NCI-H2171 (cell line): ENCODE measurements at places on chromosomes 5 and 9.

DNA sequence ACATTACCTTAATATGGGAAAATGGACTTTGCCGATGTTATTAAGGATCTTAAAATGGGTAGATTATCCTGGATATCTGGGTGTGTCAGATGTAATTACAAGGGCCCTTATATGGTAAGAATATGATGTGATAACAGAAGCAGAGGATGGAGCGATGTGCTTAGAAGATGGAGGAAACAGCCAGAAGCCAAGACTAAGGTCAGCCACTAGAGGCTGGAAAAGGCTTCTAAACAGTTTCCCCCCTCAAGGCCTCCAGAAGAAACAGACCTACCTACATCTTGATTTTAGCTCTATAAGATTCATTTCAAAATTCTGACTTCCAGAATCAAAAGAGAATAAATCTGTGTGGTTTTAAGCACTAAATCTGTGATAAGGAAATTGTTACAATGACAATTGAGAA lies 131.9 kb downstream of the CAAP1 start:
- no peak for DNase-seq

DNA sequence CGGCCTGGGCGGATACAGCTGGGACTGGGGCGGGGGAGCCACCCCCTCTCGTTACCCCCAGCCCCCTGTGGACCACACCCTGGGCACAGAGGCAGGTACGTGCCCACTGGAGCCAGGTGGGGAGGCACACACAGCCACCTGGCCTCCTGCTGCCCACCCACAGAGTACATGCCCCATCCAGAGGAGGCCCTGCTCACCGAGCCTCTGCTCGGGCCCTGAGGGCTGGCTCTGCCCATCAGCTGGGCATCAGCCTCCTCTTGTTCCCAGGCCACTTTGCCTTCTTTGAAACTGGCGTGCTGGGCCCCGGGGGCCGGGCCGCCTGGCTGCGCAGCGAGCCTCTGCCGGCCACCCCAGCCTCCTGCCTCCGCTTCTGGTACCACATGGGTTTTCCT lies 6.3 kb downstream of the MAMDC4 start:
- DNase-seq, result no peak

DNA sequence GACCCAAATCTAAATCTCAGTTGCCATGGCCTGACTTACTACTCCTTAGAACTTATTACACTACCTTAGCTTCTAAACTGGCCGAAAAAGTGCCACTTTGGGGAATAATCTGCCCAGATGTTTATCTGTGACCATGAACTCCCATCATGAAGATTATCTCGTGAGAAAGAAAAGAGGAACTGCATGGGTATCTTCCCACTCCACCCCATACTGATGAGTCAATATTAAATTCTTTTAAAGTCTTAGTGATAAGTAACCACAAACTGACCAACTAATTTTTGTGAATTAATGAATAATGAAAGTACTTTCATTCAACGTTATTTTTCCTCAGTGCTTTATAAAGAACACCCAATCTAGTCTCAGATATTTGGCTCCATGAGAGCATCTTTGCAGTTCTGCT lies 493.5 kb downstream of the EBF1 start:
- DNase-seq, result no peak

DNA sequence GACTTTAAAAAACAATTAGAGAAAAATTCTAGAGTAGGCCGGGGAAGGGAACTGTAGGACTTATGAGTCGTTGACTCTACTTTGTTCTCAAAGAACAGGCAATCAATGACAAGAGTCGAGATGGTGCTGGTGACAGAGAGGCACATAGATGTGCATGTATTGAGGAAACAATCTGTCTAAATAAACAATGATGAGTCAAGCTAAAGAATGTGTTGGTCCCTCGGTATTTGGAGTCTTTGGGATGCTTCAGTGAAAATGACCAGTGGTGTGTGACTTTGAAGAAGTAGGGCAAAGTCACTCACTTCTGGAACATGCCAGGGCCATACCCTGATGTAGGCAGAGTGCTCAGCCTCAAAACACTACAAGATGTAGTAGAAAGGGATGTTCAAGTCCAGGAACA lies 288.1 kb upstream of the PANK3 start:
- no peak for DNase-seq

DNA sequence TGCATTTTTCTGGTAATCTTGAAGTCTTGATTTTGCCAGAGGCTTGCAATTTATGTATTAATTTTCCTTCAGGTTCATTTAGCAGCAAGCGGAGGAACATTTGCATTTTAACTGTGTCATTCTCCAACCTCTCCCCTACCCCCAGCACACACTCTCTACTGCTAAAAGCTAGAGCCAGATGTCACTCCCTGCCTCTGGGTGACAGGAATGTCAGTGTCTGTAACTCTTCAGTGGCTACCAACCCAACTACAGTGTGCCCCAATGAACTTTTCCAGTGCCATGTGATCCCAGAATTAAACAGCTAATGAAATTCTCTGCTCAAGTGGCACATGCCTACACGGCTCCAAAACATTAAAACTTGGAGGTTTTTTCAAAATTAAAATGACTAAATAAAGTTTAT lies 260.3 kb downstream of the GOLPH3 start:
- DNase-seq, result no peak

DNA sequence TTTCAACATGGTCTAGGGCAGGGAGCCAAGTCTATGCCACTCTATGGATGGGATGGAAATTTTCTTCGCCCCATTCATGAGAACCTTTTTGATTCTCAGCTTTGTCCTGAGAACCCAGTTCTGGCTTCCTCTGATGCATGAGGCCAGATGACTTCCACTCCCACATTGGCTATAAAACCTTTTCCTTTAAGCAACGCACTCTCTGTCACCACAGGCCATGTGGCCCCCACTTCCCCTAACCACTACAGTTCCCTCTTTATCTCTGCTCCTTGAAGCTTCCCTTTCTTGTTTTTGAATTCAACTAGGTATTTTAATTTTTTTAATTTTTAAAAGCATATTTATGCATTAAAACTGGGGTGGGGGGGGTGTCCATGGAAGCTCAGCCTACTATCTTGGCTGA lies 401.3 kb downstream of the ENC1 start:
- no peak for DNase-seq

DNA sequence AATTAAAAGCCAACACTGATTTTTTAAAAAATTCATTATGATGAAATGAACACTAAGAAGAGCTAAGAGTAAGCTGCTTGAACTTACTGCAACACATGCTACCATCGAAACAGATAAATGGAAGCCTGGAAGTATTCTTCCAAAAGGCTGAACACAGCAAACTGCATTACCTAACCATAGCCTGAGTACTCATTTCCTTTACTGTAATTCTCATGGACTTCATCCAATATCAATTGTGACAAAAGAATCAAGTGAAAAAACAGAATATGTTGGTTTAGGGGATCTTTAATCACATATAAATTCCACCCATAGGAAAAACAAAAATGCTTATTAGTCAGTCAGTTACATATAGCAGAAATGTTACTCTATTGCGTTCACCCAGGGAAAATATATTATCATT lies 68.5 kb downstream of the DROSHA start:
- DNase-seq, result no peak

DNA sequence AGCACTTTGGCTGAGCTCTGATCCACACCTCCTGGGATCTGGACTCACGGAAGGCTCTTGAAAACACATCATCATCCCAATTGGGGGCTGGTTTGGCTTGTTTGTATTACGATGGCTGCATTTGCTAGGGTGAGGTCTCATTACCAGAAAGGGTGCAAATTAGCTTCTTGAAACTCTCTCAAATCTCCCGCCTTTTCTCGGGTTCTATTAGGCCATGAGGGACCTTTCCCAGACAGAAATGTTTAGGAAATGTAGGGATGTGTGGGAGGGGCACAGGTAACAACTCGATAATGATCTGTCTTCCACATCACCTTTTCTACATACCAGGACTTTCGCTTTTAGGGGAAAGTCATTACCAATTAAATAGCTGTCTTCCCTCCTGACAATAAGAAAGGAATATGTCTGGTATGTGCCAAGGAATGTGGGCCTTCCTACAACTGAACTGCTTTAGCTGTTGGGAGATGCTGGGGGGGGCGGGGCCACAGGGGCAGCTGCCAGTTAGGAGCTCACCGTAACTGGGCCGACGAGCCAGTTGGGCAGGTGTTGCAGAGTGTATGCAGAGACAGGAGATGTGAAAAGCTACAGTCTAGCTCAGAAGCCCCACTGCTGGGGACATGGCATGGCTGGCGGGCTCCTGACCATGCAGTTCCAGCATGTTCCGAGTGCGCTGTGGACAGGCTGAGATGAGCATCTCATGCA lies 71.2 kb downstream of the AK8 start:
- DNase-seq, result no peak

GRCh38 chr9:94638335-94639060 lies 820 bp downstream of the FBP1 start:
- no peak for DNase-seq

GRCh38 chr5:61689153-61689846 lies 357.2 kb downstream of the ZSWIM6 start:
- no peak for DNase-seq

DNA sequence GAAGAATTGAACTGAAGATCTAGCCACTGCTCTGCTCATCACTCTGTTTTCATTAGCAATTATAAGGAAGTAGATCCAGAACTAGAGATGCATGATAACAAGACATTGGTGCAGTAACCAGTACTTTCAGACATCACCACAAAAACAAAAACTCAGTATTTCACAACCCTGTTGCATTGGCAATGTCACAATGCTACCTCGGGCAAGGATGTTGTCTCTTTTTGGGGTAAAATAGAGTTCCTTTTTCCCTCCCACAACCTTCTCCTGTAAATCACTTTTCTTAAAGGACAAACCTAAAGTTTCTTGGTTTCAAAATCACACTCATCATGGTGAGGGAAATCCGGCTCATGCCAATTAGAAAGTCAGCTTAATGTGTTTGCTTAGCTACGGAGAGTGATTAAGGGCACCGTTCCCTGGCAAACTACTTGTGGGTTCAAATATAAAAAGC lies 420.1 kb upstream of the MEF2C start:
- no peak for DNase-seq

DNA sequence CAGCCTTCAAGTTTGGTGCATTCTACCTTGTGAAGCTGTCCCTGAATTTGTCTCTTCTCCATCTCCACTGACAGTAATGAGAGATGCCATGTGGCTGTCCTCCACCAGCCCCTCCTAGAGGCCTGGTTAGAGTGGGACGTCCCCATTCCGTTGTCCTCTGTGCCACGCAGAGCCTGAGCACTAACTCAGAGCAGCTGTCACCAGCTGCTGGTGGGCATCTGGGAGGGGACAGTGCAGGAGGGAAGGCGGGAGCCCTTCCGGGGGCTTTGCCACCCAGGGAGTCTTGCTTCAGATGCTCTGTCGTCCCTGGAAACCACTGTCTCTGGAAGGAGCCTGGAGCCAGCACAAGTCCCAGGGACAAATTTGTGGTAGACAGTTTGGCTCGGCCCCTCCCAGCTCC lies 78.6 kb downstream of the PDZD2 start:
- DNase-seq, result no peak

DNA sequence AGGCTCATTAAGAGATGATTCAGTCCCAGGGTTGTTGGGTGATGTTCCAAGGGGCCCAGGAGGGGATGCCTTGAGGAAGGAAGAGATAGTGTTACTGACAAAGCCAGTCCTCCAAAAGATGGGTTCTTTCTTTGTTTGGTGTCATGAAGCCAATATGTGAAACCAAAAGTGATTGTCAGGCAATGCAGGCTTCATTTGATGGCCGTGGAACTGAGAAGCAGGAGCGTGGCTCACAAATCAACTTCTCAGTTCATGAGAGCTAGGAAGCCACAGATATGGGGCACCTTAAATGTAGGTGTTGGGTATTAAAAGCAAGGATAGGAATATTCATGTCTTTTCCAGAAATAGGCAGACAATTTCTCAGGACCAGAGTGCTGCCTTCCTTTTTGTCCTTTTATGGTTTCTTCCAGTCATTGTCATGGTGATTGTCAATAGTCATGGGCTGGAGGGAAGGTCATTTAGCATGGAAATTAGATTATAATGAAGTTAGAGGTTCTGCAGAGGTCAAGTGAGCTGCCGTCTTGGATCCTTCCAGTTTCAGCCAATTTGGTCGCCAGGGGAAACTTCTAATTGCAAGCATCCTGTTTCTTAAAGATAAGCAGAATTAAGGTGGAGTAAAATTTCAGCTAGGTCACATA lies 393.0 kb downstream of the NTRK2 start:
- no peak for DNase-seq

DNA sequence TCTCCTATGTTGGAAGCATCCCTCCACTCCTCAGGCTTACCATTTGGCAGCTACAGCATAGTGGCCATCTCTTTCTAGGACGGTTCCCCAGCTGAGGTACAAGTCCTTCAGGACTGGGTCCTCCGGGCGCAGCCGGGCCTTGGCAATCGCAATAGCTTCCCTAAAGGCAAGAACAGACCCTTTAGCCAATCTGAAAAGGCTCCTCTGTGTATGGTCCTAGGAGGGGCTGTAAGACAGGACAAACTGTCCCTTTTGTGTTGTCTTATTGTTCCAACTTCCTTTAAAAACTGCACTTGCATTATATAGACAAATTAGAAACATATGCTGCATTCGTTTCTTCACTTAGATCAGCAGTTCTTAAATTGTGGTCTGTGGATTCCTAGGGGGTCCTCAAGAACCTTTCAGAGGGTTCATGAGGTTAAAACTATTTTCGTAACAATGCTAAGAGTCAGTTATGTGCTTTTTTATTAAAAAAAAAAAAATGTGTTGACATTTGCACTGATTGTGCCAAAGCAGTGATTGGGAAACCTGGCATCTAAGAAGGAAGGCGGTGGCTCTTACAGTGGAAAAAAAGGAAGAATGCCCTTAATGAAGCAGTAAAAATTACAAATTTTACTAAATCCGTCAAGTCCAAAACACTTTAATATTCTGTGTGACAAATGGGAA lies 38.7 kb downstream of the GEMIN5 start:
- no peak for DNase-seq

GRCh38 chr5:32790411-32790951 lies 79.4 kb downstream of the NPR3 start:
- no peak for DNase-seq

- no peak for DNase-seq
Measured at GRCh38 chr9:98430535-98431292, 175.3 kb upstream of the TBC1D2 start.

DNA sequence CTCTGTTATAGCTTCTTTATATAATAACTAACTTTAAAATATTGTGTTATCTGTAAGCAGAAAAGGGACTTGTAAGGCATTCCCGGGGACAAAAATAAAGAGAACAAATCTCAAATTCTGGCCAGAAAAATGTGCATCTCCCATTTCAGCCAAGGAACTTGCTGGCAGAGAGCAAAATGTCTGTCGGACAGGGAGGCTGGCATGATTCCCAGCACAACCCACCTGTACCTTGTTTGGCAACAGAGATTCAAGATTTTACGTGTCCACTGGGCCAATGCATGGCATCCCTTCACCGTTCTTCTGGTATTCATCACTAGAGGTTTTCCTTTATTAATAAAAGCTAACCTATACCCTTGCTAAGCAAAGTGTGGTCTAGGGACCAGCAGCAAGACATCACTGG lies 566.6 kb downstream of the PSAT1 start:
- peak; percentile 7 for DNase-seq
